Activated naive CD4-positive, alpha-beta T cell treated with anti-CD3 and anti-CD28 coated beads for 36 hours (primary cell): ENCODE measurements at places on chromosomes 7 and 10. TPM values are rescaled to one million over a fixed set of nuclear protein-coding genes. Genes with fewer than 3 reads are reported as not detected.

DNA sequence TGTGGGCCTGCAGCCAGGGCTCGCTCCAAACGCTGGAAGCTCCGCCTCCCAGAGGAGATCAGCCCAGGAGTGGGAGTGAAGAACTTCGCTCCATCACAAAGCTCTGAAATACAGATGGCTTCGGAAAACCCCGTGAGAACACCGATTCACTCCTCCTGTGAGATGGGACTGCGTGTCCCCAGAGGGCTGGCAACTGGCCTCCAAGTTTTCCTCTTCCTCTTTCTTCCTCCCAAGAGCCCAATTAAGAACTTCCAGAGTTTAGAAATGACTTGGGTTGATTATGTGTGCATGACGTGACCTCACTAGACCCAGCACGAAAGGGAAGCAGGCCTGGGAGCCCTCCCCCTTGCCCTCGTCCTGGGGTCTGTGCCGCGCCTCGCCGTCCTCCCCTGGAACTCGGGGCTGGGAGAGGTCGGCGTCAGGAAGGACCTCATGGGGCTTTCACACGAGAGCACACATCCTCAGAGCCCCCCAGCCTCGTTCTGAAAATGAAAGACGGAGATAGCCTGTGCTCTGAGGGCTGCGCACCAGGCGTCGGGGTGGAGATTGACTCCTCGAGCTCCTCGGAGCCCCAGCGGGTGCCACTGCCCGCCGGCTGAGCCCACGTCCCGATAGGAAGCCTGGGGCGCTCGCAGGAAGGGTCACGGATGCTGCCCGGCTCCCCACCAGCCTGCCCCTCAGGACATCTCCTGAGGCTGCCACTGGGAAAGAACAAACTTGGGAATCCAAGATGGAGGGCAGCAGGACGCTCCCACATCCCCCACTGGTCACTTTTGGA, 37.8 kb downstream of the PTPRN2 start:
- no peak for DNase-seq
- H3K4me3 ChIP-seq = no peak overlapping the region
- H3K4me1 ChIP-seq = no peaks in the 10 kb centered on the region
- peaks cover 2% of the 10 kb centered on the region for H3K27me3 ChIP-seq

DNA sequence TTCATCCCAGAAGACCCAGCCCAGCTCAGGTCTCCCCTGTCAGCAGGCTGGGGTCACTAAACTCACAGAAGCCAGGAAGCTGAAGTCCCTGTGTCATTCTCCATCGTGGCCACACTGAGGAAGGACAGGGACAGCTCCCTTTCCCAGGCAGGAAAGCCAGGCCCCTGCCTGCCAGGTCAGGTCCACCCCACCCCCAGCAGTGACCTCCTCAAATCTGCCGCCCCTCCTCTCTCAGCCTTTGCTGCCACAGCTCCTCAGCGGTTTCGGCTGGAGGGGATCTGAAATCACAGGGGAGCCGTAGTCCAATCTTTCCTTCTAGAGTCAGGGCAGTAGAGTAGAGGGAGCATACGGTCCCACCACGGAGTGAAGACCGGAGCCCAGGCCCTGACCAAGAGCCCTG, 150.9 kb upstream of the UNC5B start:
- H3K27me3 ChIP-seq = no peaks in the 10 kb centered on the region
- H3K36me3 ChIP-seq = no peaks in the 10 kb centered on the region
- no peak for DNase-seq
- H3K27ac ChIP-seq = no peak overlapping the region

DNA sequence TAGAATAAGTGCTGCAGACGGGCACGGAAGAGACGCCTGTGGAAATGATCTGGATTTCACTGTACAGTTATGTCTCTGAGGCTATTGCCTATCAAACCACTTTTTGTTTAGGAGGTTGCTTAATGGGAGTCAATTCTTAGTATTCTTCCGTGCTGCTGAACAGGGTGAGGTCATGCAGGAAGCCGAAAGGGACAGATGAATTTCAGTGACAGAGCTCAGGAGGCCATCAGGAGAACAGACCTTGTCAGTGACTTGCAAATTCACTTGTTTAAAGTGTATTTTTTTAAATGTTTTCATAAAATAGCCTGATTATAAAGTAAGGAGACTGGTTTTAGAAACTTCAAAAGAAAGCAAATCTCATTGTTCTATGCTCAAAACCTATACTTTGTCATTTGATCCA, 58.9 kb downstream of the XRCC2 start:
- H3K4me1 ChIP-seq = no peaks in the 10 kb centered on the region
- H3K4me3 ChIP-seq = no peak overlapping the region
- no peak overlapping the region for H3K27ac ChIP-seq
- DNase-seq = no peak
- H3K27me3 ChIP-seq = no peaks in the 10 kb centered on the region

- H3K4me1 ChIP-seq = no peaks in the 10 kb centered on the region
Measured at GRCh38 chr10:106857213-106857612, 307.3 kb downstream of the SORCS1 start.

DNA sequence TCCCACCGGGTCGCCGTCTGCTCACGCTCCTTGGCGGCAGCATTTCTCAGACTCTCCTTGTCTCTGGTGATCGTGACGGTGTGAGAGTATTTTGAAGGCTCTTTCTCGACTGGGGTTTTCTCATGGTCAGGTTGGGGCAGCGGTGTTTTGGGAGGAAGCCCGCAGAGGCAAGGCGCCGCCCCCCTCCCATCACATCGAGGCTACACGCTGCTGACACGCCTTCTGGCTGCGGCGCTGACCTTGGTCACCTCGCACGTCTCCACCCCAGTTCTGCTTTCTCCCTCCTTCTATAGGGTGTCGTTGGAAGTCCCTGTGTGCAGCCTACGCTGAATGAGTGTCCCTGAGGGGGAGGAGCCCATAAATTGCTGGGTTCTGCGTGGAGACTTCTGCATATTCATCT, 55.2 kb downstream of the GLRX3 start:
- DNase-seq = no peak
- no peak overlapping the region for H3K27ac ChIP-seq
- H3K4me1 ChIP-seq = peaks cover 3% of the 10 kb centered on the region
- H3K4me3 ChIP-seq = no peak overlapping the region

GRCh38 chr7:111223802-111224253, 132.9 kb downstream of the LRRN3 start:
- no peak for DNase-seq
- no peak overlapping the region for H3K4me3 ChIP-seq
- H3K4me1 ChIP-seq = no peaks in the 10 kb centered on the region
- no peaks in the 10 kb centered on the region for H3K36me3 ChIP-seq

GRCh38 chr10:98373260-98374040, 41.5 kb downstream of the PYROXD2 start:
- no peaks in the 10 kb centered on the region for H3K4me1 ChIP-seq
- DNase-seq = no peak
- H3K36me3 ChIP-seq = no peaks in the 10 kb centered on the region
- no peak overlapping the region for H3K4me3 ChIP-seq

- H3K27me3 ChIP-seq = no peaks in the 10 kb centered on the region
- no peak overlapping the region for H3K27ac ChIP-seq
- no peaks in the 10 kb centered on the region for H3K36me3 ChIP-seq
- DNase-seq = no peak
Measured at GRCh38 chr10:82397854-82398253, 522.9 kb downstream of the NRG3 start.

GRCh38 chr10:29710128-29710527, 75.4 kb upstream of the SVIL start:
- peaks cover 18% of the 10 kb centered on the region for H3K4me1 ChIP-seq
- H3K4me3 ChIP-seq = no peak overlapping the region
- H3K27me3 ChIP-seq = no peaks in the 10 kb centered on the region
- no peak overlapping the region for H3K27ac ChIP-seq

DNA sequence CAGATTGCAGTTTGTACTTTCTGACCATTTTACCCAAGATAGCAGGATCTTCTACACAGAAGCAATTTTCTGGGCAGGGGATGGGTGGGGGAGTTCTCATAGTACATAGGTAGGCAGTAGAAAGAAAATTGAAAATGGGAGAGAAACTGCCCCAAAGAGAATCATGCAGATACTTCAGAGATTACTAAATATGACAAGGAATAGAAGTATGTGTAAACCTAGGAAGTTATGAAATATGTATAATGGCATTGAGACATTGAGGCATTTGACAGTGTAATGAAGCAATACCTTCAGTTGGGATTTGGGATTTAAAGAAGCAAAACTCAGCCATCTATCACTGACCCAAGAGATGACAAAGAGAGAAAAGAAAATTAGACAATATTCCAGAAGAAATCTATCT, 233.0 kb downstream of the PTN start:
- H3K4me3 ChIP-seq = no peak overlapping the region
- no peak for DNase-seq
- no peaks in the 10 kb centered on the region for H3K27me3 ChIP-seq
- H3K4me1 ChIP-seq = no peaks in the 10 kb centered on the region
- H3K36me3 ChIP-seq = no peaks in the 10 kb centered on the region

DNA sequence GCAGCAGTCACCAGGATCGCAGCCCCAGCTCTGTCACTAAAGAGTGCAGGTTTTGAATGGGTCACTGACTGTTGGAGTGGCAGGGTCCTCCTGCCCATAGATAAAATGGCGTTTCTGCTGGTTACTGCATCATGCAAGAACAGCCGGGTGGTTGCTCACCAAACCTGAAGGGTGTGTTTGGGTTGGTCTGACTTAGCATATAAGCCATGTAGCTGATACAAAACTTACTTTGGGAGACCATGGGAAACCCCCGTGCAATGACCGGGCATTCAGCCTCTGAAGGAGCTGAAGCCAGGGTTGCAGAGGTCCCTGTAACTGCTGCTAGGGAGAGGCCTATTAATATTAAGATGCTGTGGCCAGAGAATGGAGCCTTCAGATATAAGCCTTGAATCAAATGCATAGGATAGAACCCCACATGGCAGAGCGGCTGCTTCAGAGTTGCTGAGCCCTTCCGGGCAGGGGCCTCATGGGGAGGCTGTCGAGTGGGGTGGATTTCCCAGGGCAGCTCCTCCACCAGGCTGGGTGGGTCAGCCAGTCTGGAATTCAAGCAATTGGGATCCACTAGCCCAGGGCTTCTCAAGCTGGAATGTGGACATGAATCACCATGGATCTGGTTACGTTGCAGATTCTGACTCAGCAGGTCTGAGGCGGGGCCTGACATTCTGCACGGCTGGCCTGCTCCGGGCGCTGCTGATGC, 70.9 kb upstream of the CTBP2 start:
- H3K4me3 ChIP-seq = no peak overlapping the region
- no peaks in the 10 kb centered on the region for H3K27me3 ChIP-seq
- no peak overlapping the region for H3K27ac ChIP-seq
- DNase-seq = no peak
- no peaks in the 10 kb centered on the region for H3K36me3 ChIP-seq

DNA sequence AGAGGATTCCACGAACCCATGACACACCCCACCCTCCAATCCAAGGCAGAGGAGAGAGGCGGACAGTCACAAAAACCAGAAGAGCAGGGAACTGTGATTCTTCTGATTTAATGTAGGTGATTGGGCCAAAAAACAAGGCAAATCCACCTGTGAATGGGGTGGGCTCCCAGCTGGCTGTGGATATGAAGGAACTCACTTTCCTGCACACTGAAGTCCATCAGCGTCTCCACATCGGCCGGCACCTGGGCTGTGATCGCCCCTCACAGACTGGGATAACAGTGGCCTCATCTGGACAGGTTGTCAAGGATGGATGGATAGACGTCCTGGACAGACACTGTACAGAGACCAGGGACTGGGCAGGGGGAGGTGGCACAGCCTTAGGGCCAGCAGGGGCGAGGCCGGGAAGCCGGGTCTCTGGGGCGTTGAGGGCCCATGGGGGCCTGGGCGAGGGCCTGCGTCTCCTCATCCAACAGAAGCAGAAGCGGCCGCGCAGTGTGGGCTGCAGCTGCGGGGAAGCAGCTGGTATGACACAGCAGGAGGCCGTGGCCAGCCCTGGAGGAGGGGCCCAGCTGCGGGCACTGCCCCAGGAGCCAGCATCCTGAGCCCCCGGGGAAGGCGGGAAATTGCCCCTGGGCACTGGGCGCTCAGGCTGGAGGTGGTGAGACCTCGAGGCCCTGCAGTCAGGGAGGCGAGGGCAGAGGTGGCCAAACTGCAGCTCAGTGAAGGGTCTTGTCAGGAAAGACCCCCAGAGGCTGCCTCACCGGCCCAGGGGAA, 54.2 kb downstream of the DIP2C start:
- H3K36me3 ChIP-seq = no peaks in the 10 kb centered on the region
- H3K4me3 ChIP-seq = no peak overlapping the region
- DNase-seq = no peak
- H3K27me3 ChIP-seq = peaks cover 15% of the 10 kb centered on the region
- no peak overlapping the region for H3K27ac ChIP-seq

- H3K36me3 ChIP-seq = no peaks in the 10 kb centered on the region
- no peak overlapping the region for H3K4me3 ChIP-seq
- no peak overlapping the region for H3K27ac ChIP-seq
- peaks cover 13% of the 10 kb centered on the region for H3K4me1 ChIP-seq
- no peak for DNase-seq
- H3K27me3 ChIP-seq = peaks cover 3% of the 10 kb centered on the region
Measured at GRCh38 chr10:11435581-11435981, 175.9 kb downstream of the USP6NL start.

DNA sequence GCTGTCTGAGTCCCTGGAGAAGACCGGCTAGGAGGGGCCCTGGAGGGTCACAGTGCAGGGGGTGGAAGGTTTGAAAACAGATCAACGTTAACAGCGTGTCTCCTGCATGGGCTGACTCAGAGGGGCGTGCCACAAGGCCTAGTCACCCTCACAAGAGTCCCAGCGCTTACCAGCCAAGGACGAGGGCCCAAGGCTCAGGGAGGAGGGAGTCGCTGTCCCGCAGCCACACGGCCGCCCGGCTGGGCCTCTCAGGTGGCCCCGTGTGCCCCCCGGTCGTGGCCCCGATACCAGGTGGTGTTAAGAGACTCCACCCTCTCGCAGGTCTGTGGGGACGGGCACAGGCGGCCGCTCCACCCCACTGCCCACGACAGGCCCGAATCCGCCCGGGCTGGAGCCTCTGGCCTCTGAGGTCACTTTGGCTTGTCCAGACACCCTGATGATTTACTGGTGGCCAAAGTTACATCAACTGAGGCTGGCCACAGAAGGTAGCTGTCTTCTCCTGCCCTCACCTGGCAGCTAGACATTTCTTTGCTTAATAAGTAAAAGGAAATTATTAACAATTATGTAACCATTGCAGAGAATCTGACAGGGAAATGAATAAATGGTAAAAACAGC, 34.0 kb downstream of the FAM20C start:
- H3K4me1 ChIP-seq = no peaks in the 10 kb centered on the region
- DNase-seq = no peak
- no peaks in the 10 kb centered on the region for H3K27me3 ChIP-seq
- H3K4me3 ChIP-seq = no peak overlapping the region
- H3K27ac ChIP-seq = no peak overlapping the region
- no peaks in the 10 kb centered on the region for H3K36me3 ChIP-seq

GRCh38 chr10:51663086-51663485, 36.3 kb downstream of the CSTF2T start:
- no peaks in the 10 kb centered on the region for H3K27me3 ChIP-seq
- H3K4me3 ChIP-seq = no peak overlapping the region
- H3K27ac ChIP-seq = no peak overlapping the region
- DNase-seq = no peak
- no peaks in the 10 kb centered on the region for H3K36me3 ChIP-seq

GRCh38 chr10:133565441-133566294, at the start of gene SYCE1:
Gene SYCE1, minus strand, starts transcription at chr10:133565583. Its CDS starts 54 bp downstream, at chr10:133565529.
- no peaks in the 10 kb centered on the region for H3K4me1 ChIP-seq
- H3K4me3 ChIP-seq = no peak within 1 kb of the TSS
- DNase-seq = no peak
- peaks cover 9% of the 10 kb centered on the region for H3K27me3 ChIP-seq
- H3K36me3 ChIP-seq = no peaks in the 10 kb centered on the region

CXCL12 gene
- not detected for total RNA-seq

IFIT2 gene
- 39.4 TPM for total RNA-seq

ZRANB1 gene
- 10.1 TPM for total RNA-seq

PILRA gene
- 0.29 TPM for total RNA-seq

GCK gene
- total RNA-seq = 3.3 TPM

EDRF1 gene
- 25.0 TPM for total RNA-seq

GIMAP4 gene
- total RNA-seq = 180 TPM

GRID2IP gene
- total RNA-seq = 0.12 TPM

MGMT gene
- total RNA-seq = 24.6 TPM

NPSR1 gene
- not detected for total RNA-seq

RSPH10B gene
- total RNA-seq = not detected

LIPM gene
- total RNA-seq = not detected

ARHGEF5 gene
- 15.4 TPM for total RNA-seq

ZNF117 gene
- 1.7 TPM for total RNA-seq
